ENCODE measurements at places on chromosomes 2 and 18.

GRCh38 chr2:145002624-145003023 is 482.7 kb upstream of the ZEB2 start:
- DNase-seq: no peak

GRCh38 chr2:195252018-195252417 is 405.0 kb upstream of the SLC39A10 start:
- DNase-seq: no peak

DNA sequence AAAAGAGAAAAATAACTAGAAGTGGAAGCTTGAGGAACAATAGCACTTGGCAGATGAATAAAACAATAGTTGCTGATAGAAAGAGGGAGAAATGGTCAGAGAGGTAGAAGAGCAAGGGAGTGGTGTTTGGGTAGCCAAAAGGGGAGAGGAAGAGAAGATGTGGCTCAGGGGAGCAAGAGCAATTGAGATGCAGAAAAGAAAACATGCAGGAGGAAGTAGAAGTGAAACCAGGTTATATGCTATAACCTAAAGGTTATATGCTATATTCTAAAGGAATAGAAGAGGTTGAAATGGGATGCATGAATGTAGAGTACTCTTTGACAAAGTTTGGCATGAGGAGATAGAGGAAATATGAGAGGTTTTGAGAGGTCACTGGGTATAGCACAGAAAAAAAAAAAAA is 759.5 kb downstream of the SATB2 start:
- DNase-seq: no peak

DNA sequence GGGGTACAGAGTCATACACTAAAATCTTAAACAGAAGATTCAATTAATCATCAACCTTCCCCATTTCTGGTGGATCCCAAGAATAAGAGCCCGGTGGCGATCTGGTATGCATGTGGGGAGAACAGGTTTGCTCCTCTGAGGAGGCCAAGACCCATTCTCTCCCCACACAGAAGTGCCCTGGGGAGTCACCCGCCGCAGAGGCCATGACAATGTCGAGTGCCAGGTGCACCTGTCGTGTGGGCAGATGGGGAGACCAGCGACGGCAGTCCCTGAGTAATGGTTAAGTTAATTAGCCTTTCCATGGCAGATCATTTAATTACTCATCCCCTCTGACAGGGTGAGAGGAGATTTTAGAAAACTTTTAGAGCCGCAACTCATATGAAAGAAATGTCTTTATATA is 345.0 kb downstream of the NCKAP5 start:
- DNase-seq: no peak

DNA sequence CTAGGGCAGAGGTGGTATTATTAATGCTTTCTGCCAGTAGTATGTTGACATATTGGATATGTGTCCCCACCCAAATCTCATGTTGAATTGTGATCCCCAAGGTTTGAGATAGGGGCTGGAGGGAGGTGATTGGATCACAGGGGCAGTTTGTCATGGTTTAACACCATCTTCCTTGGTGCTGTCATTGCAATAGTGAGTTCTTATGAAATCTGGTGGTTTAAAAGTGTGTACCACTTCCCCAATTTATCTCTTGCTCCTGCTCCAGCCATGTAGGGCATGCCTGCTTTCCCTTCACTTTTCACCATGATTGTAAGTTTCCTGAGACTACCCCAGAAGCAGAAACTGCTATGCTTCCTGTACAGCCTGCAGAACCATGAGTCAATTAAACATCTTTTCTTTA is 47.1 kb upstream of the THSD7B start:
- no peak for DNase-seq

Data from stimulated activated CD8-positive, alpha-beta memory T cell treated with anti-CD3 and anti-CD28 coated beads, Interleukin-15, amount 100 ng/mL, for 48 hours (primary cell).